ENCODE measurements at places on chromosomes 1 and 21.

DNA sequence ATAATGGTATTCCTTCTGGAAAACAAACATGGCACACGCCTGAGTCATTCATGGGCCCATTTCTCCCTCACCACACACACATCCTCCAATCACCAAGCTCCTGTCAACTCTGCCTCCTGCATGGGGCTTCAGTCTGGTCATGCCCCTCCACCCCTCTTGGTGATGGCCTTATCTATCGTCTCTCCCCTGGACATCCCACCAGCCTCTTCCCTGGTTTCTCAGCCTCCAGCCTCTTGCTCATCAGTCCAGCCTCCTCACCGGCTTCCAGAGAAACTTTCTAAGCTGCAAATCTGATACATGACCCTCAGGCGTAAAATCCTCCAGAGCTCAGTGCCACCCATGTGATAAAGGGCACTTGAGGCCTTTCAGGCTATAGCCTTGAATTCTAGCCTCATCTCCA is 243.9 kb downstream of the FOXD2 start:
- no peak for DNase-seq

GRCh38 chr1:93581917-93582850 is 99.5 kb downstream of the BCAR3 start:
- DNase-seq, result no peak

- no peak for DNase-seq
These were observed 8.1 kb downstream of the ADPRS start for GRCh38 chr1:36096500-36097432.

GRCh38 chr1:27630859-27631491 is 4.0 kb downstream of the FGR start:
- DNase-seq, result no peak

DNA sequence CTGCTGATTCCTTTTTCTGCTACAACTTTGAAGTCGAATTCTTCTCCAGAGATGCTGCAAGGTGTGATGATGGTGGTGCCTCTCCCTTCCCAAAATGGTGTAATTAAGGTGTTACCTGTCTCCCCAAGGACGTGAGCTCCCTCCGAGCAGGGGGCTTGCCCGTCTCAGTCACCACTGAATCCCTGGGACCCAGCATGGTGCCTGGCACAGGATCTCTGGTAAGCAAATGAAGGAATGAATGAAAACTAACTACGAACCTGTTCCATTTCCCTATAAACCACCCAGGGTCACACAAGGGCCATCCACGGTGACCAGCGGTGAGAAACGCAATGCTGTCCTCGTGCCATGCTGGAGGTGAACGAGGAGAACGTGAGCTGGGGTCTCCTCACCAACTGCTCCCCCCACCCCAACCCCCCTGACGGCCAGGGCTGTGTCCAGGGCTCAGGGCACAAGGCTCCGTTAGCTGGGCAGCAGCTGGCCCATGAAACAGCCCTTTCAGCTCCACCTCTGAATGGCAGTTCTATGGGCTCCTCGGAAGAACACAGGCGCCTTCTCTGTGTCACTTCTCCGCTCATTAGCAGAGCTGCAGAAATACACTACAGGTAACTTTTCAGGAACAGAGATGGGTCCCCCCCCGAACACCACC is 2.2 kb upstream of the MATN1 start:
- no peak for DNase-seq

- no peak for DNase-seq
These were observed 36.2 kb upstream of the A3GALT2 start for GRCh38 chr1:33357099-33357498.

- DNase-seq, result no peak
These were observed 42.1 kb upstream of the SRP9 start for GRCh38 chr1:225735252-225736149.

DNA sequence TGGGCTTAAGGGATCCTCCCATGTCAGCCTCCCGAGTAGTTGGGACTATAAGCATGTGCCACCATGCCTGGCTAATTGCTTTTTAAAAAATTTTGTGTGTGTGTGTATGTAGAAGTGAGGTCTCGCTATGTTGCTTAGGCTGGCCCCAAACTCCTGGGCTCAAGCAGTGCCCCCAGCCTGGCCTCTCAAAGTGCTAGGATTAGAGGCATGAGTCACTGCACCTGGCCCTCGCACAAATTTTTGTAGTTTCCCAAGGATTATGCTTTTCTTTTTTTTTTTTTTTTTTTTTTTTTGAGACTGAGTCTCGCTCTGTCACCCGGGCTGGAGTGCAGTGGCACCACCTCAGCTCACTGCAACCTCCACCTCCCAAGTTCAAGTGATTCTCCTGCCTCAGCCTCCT is 144.4 kb upstream of the HNRNPU start:
- no peak for DNase-seq

DNA sequence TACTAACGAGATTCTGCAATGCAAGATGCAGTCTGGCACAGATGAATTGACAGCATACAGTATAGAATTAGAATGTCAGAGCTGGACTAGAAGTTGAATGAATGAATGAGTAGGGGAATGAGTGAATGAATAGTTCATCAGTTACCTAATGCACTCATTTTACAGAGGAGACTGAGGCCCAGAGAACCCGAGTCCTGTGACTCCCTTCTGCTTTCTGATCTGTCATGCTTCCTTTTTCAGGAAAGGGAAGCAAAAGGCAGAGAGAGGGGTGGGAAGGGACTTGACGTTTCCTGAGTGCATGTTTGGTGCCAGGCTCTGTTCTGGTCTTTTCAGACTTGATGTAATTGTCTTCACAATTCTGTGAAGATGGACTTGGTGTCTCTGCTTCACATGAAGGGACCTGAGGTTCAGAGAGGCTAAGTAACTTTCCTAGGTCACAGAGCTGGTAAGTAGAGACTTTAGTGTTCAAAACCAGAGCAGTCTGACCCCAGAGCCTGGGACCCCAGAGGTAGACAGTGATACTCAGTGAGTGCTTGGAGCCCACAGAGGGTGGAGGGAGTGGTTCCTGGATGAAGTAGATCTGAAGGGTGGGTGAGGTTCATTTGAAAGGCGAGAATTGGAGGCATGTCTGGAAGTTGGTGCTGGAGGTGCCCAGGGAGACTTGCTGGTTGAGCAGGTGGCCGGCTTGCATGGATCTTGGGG is 8.0 kb upstream of the MEX3A start:
- no peak for DNase-seq

DNA sequence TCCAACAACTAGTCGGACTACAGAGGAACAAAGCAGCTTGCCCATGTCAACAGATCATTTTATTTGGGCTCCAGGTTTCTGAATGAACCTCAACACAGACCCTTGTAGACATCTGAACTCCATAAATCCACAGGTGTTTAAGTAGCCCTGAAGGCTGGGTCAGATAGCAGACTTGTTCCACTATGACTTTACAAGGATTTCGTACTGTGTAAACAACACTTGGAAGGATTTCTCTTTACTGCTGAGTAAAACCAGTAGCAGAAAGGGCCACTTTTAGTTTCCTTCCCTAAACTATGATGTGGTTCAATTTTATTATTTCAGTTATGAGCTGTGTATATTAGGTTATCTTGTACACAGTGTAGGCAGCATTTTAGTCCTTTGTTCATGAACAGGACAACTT is 316.4 kb upstream of the ADGRL2 start:
- DNase-seq, result no peak

GRCh38 chr1:162186406-162186805 is 116.9 kb downstream of the NOS1AP start:
- DNase-seq, result no peak

DNA sequence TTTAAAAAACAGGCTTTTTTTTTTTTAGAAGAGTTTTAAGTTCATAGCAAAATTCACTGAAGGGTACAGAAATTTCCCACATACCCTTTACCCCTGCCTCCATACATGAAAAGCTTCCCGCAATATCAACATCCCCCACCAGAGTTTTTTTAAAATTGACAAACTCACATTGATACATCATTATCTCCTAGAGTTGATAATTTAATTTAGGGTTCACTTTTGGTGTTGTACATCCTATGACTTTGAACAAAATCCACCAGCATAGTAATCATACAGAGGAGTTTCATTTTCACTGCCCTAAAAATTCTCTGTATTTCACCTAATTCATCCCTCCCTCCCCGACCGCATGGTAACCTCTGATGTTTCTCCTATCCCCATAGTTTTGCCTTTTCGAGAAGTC is 53.6 kb upstream of the KCNK2 start:
- no peak for DNase-seq
